Skeletal muscle cell (primary cell): ENCODE measurements at places on chromosomes 12 and 14.

DNA sequence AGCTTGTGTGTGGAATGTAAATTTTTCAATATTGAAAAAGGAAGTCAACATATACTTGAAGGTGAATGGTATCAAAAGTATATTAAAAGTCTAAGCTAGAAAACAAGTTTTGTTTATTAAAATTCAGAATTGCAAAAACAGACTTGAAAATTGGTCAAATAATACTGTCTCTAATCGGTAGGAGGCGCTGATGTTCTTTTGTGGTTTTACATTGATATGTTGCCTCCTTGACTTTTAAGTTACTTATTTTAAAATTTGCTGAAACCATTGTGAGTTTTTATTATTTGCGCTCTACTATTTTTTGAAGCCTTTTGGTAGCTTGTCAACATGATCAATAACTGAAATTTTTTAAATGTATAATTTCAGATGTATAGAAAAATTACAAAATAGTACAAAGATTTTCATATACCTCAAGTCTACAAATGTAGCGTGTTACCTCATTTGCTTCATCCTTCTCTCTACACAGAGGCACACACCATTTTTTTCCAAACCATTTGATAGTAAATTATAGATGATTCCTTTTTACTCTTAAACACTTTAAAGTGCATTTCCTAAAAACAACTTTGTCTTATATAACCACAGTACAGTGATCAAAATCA, 6.9 kb downstream of the RTRAF start:
- DNase-seq: no peak

GRCh38 chr12:57389033-57389432, 41.8 kb downstream of the R3HDM2 start:
- DNase-seq: peak; percentile 65

GRCh38 chr12:22299294-22299912, 35.1 kb downstream of the ST8SIA1 start:
- DNase-seq: no peak

GRCh38 chr14:35231207-35231760, 60.9 kb upstream of the PSMA6 start:
- no peak for DNase-seq

DNA sequence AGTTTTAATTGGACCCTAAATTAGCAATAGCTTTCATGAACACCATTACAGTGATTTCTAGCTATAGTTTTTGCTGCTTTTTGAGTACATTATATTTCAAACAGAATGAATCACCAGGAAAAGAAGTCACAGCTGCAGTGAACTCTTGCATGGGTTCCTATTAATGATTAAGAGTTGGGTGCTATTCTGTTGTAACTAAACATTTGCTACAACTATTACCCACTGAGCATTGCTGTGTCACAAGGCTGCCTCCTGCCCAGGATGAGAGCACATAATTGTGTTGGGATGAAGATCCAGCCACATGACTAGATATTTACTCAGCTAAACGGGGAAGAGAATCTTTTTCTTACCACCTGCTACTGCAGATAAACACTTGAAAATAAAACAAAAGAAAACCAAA, 152.7 kb downstream of the GXYLT1 start:
- DNase-seq: no peak

GRCh38 chr14:75279763-75280290, 1.2 kb downstream of the FOS start:
- DNase-seq: no peak

- no peak for DNase-seq
These were observed 154.8 kb downstream of the PRKCH start for GRCh38 chr14:61476105-61476753.

DNA sequence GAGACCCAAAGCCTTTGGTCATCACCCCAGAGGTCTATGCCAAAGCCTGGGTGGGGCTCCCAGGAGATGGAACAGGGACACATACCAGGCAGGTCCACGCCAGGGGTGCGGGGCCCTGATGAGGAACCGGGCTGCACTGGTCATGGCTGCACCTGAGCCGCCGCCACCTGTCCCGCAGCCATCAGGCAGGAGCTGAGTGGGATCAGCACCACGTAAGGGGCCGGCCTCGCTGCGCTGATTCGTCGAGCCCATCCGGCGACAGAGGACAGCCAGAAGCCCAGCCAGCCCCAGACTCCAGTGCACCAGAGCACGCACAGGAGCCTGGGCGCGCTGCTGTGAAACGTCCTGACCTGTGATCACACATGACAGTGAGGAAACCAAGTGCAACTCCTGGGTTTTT, 15.9 kb downstream of the DEGS2 start:
- DNase-seq: no peak

GRCh38 chr12:117377758-117378157, 16.3 kb upstream of the NOS1 start:
- DNase-seq: no peak

DNA sequence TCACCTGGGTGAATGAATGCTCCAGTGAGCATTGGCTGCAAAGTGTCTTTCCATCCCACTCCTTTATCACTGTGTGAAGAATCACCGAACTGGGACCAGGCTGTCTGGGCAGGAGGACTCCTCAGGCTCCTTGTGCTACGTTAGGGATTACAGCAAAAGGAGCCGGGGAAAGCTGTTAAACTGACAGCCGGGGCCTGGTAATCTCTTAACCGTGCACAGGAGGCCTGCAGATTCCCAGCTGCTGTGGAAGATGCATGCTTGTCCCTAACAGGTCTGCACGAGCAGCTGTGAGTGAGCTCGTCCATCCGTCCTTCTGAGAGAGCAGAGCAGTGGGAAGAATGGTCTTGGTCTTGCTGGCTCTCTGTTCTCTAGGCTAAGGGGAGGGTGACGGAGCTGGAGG, 231.5 kb downstream of the AACS start:
- DNase-seq: no peak

DNA sequence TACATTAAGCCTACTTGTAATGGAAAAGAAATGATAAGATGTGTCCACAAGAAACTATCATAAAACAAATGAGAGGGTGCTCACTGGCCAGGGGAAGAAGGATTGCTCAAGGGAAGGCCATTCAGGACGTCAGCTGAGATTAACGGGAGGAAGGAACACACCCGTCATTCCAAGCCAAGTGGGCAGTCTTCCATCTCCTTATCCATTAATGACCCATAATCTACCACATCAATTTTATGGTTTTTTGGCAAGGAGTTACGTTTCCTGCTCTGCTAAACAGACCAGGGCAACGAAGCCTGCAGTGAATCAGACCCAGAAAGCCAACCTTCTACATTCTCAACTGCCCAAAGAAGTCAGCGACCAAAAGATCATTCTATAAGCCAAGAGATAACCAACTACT, 25.1 kb downstream of the PRKAB1 start:
- peak; percentile 83 for DNase-seq

- DNase-seq: no peak
These were observed 328.7 kb downstream of the RPL10L start for GRCh38 chr14:46322730-46323403.

DNA sequence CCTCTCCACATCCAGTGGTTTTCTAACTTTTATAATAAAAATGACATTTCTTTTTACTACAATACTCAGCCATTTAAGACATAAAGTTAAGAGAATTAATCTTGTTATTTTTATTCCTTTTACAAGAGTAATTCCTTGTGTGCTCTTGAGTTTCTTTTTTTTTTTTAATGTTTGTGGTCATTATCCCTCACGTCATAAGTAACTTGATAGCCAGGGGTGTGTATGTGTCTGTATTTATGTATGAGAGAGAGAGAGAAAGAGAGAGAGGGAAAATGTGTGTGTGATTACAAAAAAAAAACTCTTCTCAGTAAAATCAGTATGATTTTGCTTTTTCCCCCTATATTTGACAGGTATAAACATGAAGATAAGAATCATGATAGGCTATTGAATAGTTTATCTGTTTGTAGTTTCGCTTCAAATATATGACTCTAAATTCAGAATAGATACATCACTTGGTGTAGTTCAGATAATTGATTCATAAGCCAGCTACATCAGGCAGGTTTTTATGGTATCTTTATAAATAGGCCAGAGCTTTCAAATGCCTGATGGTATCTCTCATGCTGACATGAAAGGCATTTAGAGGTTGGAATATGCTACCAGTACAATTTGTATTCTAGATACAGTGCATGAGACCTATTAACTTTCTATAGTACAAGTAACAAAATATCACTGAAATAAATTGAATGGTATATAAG, 34.9 kb downstream of the RERGL start:
- no peak for DNase-seq

DNA sequence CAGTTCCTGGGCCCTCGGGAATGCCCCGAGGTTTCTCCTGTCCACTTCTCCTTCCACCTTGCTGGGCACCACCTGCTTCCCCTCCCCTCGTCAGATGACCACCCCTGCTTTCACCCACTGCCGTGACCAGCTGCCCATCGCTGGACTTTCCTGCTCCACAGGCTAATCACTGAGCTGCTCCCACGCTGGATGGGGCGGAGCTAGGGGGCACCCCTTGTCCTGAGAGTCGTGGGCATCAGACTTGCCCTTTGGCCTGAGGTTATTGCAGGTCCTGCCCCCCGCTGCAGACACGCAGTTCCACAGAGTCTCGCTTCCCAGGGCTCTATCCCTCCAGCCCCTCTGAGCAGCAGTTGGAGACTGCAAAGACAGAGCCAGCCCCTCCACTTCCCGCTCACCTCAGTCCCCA, 427 bp downstream of the SLC6A12 start:
- DNase-seq: no peak

DNA sequence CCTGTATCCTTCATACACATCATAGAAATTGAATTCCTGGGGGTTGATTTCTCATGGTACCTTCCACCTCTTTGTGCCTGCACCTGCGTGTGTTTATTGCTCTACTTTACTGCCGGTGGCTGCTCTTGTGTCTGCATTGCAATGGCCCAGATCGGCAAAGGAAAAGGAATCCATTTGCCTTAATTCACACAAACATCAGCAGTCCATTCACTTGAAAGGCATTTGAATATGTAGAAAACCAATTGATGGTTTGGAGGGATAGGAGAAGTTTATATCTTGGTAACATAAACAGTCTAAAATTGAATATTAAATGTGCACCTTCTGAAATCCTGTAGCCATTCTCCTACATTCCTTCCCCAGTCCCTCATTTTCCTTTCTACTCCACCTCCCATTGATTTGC, 74.0 kb downstream of the SNAPC1 start:
- no peak for DNase-seq
